ENCODE measurements at places on chromosomes 1 and 21.

DNA sequence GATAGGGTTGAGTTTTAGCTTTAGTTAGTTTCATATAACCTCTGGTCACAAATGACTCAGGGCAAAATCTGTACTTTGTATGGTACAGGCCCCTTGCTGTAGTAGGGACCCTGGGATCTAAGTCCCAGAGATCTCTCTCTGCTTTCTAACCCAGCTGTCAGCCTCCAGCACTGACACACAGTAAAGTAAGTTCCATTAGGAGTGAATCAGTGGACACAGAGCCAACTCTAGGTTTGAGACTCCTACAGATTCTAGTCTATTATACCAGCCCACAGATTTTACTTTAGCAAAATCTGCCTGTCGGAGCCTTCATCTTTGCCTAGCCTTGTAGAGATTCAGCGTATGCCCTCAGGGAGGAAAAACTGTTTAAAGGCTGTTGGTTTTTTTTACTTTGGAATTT is 52.5 kb downstream of the ANGPTL1 start:
- no peak for DNase-seq

GRCh38 chr1:172172352-172172831 is 248.1 kb upstream of the C1orf105 start:
- no peak for DNase-seq

DNA sequence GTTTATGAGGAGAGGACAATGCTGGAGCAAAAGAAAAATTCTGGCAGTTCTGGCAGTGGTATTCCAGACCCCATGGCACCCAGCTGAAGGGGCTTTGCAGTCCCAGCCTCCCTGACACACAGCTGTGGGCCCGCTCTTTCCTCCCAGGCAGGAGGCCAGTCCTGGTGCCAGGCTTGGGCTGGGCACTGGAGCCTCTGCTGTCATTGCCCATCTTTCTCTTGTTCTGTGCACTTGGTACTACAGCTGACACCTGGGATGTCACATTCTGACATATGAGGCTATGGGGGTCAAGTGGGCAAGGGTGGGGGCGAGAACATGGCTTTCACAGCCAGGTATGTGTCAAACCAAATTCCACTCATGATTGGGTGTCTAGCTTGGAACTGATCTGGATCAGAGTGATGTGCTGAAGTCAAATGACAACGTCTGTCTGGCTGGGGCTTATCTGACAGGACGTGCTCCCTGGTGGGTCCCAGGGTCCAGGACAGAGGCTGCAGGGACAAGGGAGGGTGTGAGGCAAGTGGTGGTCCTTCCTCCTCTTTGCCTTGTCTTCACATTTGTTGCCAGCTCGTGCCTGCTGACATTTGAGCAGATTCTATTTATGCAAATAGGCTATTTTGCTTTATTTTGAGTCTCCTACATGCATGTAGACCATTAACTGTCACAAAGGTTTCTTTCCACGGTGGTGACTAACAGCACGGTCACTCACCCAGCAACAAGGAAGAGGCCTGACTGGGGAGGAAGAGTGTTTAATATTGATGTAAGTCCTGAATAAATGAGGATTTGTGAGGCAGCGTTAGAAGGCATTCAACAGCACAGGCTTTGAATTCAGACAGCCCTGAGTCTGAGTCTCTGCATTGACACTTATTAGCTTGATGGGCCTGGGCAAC is 336.3 kb downstream of the PBX1 start:
- no peak for DNase-seq

DNA sequence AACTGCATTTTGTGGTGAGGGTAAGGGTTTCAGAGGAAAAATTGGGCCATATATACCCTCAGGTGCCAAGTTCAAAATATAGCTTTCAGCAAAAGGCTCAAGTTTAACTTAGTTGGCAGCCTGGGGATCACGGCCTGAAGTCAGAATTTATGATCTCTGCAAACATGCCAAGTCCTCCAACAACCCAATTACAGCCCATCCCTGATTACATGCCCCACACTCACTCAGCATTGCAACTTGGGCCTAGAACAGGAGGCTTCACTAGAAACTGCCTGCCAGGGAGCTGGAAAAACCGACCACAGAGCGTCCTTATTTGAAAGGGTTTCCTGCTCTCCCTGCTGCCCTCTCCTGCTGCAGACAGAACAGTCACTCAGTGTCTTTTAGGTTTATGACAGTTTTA is 12.4 kb downstream of the FYB2 start:
- no peak for DNase-seq

GRCh38 chr21:40633048-40633447 is 213.9 kb downstream of the DSCAM start:
- DNase-seq, result no peak

DNA sequence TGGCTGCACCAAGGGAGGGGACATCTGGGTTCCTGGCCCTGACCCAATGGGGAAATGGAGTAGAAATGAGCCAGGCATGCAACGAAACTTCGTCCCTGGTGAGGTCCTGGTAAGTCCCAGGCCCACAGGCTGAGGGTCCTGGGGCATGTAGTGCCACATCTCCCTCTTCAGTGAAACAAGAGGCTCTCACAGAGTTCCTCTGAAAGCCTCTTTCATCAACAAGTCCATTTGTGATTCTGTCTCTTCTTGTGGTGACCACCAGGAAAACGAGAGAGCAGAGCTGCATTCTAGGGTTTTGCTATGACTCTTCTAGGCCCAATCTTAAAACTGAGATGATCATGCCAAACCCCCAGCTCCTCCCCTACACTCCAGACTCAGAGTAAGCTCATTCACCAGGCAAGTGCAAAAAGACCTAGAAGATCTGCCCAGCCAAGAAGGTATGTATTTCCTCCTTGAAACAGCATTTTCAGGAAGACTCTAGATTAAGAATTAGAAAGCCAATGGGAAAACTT is 24.3 kb upstream of the RNF220 start:
- DNase-seq, result no peak

DNA sequence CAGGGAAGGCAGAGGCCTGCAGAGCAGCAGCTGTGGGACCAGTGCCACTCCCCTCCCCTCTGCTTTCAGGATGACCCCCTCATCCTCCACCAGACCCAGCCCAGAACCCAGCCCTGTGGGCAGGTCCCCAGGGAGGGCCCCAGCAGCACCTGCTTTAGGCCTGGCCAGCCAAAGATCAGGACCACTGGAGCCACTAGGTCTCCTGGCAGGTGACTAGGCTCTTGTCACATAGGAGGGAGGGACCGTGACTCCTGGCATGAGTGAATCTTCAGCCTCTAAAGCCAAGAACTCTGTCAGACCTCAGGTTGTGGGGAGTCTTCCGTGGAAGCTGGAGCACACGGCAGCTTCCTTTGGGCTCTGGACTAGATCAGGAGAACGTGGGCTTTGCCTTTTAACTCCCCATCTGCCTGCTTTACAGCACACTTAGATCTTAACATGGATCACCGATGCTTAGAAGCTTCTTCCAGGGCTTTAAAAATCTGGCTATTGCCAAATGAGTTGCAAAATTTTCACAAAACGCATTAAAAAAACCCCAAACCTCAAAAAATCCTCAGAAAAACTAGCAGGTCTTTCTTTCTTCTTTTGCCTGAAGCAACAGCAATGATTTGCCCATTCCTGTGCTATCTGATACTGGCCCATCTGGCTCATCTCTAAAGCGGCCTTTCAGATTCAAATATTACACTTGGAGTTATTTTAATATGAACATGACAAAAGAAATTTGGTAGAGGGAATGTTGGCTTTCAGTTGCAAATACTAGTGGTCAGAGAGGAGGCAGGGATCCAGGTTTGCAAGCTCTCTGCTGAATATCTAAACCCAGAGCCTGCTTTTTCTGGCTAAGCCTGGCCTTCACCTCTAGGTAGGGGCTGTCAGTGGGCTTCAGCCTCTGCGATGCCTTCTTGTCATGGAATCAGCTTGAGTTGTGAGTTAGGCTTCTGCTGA is 235.2 kb downstream of the SDCCAG8 start:
- DNase-seq, result no peak

DNA sequence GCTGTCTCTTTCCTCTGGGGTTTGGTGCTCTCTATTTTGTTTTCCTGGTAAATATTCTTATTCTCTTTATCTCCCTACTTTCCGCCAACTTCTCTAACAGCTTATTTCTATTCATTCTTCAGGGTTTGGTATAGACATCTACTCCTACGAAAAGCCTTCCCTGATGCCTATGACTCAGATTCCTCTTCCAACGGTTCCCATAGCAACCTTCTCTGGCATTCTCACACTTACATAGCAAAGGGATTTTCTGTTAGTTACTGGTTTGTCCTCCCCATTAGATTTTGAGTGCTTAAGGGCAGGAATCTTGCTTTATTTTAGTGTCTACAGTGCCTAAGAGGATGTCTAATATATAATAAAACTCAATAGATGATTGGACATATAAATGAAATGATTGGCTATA is 407.6 kb upstream of the DEPDC1 start:
- DNase-seq, result no peak

- no peak for DNase-seq
These were observed 16.8 kb downstream of the GNG4 start for GRCh38 chr1:235632506-235633401.

GRCh38 chr1:156697481-156697880 is 7.9 kb downstream of the CRABP2 start:
- DNase-seq, result no peak

- no peak for DNase-seq
These were observed 346.4 kb upstream of the AJAP1 start for GRCh38 chr1:4307911-4308545.

- no peak for DNase-seq
These were observed 5.0 kb upstream of the DUSP23 start for GRCh38 chr1:159775716-159776115.

GRCh38 chr1:210363119-210363518 is 34.4 kb downstream of the HHAT start:
- DNase-seq, result no peak

GRCh38 chr1:21355956-21356355 is 65.7 kb upstream of the ECE1 start:
- no peak for DNase-seq

- DNase-seq, result no peak
These were observed 265.8 kb downstream of the LRRC7 start for GRCh38 chr1:69833536-69833935.

GRCh38 chr1:152086760-152087159 is 2.1 kb downstream of the TCHHL1 start:
- no peak for DNase-seq

DNA sequence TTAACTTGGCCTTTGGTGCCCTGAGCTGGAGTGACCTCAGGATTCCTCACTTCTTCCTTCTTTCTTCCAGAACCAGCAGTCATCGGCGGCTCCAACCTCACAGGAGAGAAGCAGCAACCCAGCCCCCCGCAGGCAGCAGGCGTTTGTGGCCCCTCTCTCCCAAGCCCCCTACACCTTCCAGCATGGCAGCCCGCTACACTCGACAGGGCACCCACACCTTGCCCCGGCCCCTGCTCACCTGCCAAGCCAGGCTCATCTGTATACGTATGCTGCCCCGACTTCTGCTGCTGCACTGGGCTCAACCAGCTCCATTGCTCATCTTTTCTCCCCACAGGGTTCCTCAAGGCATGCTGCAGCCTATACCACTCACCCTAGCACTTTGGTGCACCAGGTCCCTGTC is 6.3 kb upstream of the OLFML3 start:
- no peak for DNase-seq

- DNase-seq, result no peak
These were observed 1.5 kb upstream of the RGS1 start for GRCh38 chr1:192574073-192574472.

GRCh38 chr1:164602101-164602422 is 43.1 kb downstream of the PBX1 start:
- DNase-seq, result no peak

DNA sequence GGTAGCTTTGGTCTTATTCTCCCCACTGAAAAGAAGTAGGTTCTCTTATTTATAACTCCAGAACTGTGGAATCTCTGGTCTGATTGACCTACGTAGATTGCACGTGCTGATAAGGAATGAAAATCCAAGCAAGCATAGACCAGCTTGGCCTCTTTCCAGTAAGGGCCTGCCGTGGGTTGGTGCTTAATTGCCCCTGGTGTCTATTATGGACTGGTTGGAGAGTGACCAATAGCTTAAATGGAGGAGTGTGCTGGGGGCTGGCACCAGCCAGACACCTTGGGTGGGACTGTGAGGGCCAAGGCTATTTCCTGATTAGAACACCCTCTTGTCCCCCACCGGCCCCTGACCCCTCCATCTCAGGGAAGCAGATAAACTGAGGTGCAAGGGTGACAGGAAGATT is 74.0 kb downstream of the TENT5C start:
- DNase-seq, result no peak
